ENCODE measurements at places on chromosomes 1 and 21.

GRCh38 chr1:175054736-175055135 is 12.9 kb upstream of the TNN start:
- DNase-seq: no peak

DNA sequence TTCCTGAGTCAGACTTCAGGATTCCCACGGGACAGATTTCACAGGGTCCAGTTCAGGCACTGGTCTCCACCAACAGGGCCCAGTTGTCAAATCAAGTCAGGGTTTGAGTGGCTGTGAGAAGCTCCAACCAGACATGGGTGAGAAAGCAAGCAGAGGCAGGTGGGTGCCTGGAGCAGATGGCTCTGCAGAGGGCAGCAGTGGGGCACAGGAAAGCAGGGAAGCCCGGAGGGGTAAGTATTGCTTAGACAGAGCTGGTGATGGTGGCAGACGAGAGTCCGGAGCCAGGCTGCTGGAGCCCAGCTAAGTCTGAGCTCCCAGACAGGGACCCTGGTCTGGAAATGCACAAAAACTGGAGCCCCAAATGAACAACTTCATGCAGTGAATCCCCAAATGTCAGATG is 40.4 kb downstream of the RIMS3 start:
- DNase-seq: no peak

GRCh38 chr1:150066838-150067183 is 765 bp upstream of the VPS45 start:
- no peak for DNase-seq

GRCh38 chr1:58991305-58991704 is 207.5 kb upstream of the JUN start:
- no peak for DNase-seq

- no peak for DNase-seq
These were observed at the start of gene RAP1GAP for GRCh38 chr1:21669258-21670058. Gene RAP1GAP, minus strand, starts transcription at chr1:21669357. Its CDS starts 49,325 bp downstream, at chr1:21620032.

DNA sequence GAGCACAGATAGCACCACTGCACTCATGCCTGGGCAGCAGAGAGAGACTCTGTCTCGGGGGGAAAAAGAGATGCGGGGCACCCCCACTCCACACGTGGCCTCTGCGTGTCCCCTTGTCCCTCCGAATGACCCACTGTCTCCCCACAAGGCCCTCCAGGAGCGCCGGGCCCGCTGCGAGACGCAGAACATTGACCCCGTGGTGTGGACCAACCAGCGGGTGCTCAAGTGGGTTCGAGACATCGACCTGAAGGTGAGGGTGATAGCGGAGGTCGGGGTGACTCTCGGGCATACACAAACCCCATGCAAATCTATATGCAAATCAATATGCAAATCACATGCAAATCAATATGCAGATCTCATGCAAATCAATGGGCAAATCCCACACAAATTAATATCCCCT is 50.3 kb upstream of the TMEM51 start:
- DNase-seq: no peak

GRCh38 chr1:243487649-243488227 is 231.9 kb downstream of the SDCCAG8 start:
- DNase-seq: no peak

DNA sequence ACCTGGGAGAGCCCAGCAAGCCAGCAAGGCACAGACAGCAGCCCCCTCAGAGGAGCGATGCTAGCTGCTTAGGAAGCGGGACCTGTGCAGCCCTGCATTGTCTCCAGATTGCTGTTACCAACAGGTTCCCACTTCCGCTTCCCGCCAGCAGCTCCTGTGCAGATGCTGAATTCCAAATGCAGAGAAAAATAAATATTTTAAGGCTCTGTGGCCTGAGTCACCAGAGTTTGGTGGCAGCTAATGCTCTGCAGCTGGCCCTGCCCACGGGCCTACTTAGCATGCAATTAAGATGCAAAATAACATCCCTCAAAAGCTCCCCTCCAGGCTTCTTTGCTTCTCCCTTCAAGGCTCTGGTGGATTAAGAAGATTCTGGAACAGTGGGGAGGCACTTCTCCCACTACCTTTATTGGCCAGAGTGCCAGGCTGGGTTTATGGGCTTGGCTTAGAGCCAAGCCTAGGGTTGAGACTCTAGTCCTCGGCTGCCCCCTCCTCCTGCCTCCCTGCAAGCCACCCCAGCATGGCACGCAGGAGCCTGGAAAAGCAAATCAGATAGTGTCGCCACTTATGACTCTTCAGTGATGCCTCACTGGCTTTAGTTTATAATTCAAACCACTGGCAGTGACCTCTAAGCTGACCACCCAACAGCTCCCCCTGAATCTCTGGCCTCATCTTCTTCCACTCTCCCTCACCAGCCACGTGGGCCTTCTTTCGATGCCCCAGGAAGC is 207.1 kb upstream of the ZC3H12A start:
- DNase-seq: no peak

GRCh38 chr1:3910857-3911845 is 11.1 kb upstream of the C1orf174 start:
- no peak for DNase-seq

DNA sequence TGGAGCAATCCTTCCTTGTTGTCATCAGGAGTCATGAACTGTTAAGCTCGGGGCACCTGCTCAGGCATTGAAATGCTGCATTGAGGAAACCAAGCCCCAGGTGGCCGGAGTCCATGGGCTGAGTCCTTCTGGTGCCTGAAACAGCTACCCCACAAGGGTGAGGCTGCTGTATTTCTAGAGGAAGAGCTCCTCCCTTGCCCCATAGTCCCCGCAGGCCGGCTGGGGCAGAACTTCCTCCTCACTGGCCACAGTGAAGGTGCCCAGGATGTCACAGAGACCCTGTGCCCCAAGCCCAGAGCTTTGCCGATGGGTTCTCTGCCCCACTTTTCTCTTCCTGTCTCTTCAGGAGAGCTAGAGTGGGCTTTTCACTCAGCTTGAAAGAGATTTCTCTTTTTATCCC is 80.8 kb upstream of the GCLM start:
- DNase-seq: no peak

DNA sequence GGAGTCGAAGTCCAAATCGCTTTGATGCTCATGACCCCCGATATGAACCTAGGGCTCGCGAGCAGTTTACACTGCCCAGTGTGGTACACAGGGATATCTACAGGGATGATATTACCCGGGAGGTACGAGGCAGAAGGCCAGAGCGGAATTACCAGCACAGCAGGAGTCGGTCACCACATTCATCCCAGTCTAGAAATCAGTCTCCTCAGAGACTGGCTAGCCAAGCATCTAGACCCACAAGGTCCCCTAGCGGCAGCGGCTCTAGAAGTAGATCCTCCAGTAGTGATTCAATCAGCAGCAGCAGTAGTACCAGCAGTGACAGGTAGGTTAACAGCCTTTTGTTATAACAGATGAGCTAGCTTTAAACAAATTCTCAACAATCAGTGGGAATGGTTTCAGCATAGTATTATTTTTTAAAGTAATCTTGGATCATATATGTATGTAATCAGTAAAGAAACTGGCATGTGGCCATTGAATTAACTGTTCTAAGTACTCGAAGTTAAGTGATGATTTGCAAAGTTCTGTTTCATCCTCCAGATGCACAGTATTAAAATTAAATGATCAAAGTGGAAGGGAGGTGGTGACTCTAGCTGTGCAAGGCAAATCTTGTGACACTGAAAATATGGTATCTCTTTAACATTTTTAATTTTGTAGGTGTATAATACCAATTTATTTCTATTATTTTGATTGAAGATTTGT is 29.0 kb downstream of the SPEN start:
- DNase-seq: no peak

- DNase-seq: no peak
These were observed 24.4 kb upstream of the DEPDC1 start for GRCh38 chr1:68521286-68521685.

DNA sequence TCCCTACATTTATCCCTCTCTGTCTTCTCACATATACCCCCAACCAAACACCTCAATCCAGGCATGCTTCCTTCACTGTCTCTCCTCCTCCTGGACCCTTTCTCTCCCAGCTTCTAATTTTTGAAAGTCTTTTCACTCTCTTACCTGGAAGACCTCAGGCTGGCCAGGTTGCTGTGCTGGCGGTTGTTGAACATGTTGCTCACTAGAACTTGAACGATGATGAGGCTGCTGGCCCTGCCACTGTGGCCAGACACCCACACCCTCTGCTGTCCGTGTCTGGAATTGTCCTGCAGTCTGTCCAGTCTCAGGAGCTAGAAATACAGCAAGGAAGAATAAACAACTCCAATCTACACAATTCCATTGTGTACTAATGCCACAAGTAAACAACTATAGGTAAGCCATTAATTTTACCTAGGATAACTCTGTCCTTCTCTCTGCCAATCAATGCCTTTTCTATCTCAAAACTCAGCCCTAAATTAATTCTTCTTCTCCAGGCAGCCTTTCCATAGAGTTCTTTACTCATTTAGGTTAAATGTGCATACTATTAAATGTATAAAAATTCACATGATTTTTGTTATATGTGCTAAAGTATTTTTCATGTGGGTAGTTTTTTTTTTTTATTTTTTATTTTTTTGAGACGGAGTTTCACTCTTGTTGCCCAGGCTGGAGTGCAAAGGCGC is 5.1 kb upstream of the CTSK start:
- peak; percentile 37 for DNase-seq

- no peak for DNase-seq
These were observed 566.1 kb downstream of the AMY1C start for GRCh38 chr1:104315823-104316222.

DNA sequence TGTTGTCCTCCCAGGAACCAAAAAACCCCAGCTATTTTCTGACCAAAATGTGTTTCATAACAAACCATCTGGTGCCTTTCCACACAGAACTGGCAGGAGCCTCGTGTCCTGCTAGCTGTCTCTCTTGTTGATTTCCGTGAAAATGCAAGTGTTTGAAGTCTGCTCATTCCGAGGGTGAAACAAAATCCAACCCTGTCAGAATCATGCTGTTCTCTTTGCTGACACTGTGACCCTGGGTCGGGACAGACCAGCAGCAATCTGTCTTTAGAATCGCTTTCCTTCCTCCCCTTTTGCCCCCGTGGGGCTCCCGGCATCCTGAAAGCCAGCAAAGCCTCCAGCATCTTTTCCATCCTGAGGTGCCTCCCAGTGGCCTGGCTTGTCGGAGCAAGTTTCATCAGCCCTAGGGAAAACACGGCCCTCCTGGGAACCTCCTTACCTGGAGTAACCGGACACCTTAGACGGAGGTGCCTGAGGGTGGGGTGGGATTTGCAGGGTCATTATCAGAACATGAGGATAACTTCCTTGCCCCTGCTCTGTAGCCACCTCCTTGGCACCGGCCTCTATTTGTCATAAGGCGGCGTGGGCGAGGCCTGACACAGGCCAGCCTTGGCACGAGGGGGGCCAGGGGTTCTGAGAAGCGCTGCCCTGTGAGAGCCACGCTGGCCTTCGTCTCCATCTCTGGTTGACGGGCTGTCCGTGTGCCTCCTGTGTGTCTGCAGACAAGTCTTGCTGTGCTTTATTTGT is 24.9 kb downstream of the LDLRAP1 start:
- DNase-seq: peak; percentile 75

Measured in astrocyte of the cerebellum (primary cell).